Stimulated activated CD8-positive, alpha-beta memory T cell treated with anti-CD3 and anti-CD28 coated beads, Interleukin-15, amount 100 ng/mL, for 4 hours (primary cell): ENCODE measurements at places on chromosomes 7 and 10.

- no peak for DNase-seq
Measured at GRCh38 chr10:71371750-71372166, 25.0 kb upstream of the CDH23 start.

DNA sequence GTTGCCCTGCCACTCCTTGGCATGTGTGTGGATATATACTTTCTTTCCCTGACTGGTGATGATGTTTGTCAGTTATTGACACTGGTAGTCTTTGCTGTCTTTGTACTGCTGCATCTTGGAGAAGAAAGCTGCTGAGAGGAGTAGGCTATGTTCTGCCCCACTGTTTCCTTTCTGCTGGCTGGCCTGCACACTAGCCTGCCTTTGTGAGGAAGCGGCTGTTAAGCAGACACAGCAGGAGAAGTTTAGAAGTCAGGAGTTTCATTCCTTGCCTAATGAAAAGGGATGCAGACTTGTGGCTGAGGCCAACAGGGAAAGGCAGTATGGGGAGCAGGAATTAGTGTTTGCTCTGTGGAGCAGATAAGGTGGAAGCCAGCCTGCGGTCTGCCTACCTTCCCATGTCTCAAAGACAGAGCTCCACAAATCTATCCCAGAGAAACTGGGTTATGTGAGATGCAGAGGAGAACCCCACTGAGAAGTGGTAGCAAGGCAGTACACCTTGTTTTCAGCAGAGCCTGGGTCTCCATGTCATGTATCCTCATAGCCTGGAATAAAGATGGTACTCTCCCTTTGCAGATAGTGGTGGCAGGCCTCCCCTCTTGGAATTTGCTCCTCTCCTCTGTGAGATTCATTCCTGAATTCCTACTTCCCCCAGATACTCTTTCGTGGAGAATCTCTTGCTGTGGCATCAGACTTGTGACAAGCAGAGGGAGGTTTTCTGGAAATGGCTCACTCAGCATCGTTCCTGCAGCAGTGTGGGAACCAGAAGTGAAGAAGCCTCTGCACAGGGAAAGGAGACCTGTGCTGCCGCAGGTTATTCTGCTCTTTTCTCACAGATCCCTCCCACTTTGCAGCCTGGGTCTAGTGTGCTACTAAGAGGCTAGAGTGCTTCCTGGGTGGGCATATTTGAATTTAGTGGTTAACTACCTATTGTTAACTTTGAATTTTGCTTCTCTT lies 130.2 kb downstream of the LRRC4 start:
- DNase-seq = no peak

DNA sequence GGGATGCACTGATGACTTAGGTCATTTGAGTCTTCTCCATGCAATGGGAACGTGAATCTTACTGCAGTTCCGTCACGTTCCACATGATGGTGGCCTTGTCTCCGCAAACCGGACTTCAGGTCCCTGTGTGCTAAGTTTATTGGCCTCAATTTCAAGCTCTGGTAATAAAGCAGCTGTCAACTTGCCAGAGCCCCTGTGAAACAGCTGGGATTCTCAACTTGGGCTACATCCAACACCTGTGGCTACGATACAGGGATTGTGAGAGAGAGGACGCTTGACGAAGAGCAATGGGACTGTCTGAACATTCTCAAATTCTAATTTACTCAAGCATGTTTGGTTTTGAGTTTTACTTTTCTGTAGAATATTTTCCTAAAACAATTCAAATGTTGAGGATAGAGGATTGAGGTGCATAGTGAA lies 174.2 kb downstream of the PTN start:
- DNase-seq = no peak

DNA sequence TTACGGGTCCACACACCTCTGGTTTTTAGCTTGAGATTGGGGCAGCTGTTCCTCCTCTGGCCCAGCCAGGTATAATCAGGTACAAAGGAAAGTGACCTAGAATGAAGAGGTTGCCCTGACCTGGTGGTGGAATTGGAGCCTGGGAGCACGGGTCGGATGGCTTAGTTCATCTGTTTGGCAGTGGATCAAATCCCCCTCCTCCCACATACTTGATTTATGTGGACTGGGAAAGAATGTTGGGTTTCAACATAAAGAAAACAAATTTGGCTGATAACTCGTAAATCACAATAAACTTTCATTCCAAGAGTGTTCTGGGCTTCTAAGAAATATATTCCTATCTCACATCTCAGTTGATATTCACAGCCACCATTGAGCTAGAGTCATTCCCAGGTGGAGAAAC lies 186.8 kb downstream of the CUX1 start:
- DNase-seq = no peak

- no peak for DNase-seq
Measured at GRCh38 chr7:4065190-4065589, 616.9 kb upstream of the FOXK1 start.

GRCh38 chr10:44008270-44008916 lies 359.7 kb upstream of the ZNF32 start:
- no peak for DNase-seq

DNA sequence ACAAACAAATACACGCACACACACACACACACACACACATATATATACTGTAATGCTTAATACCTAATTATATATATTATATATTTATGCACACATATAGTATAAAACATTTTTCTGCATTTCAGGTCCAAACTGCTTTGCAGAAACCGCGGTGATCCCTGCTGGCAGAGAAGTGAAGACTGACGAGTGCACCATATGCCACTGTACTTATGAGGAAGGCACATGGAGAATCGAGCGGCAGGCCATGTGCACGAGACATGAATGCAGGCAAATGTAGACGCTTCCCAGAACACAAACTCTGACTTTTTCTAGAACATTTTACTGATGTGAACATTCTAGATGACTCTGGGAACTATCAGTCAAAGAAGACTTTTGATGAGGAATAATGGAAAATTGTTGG lies 138.5 kb downstream of the VWC2 start:
- no peak for DNase-seq

GRCh38 chr7:131328377-131329175 lies 900 bp downstream of the MKLN1 start:
- DNase-seq = no peak

- no peak for DNase-seq
Measured at GRCh38 chr10:114491419-114491818, 87.1 kb upstream of the AFAP1L2 start.

- DNase-seq = no peak
Measured at GRCh38 chr10:132849546-132850031, 63.6 kb upstream of the NKX6-2 start.

DNA sequence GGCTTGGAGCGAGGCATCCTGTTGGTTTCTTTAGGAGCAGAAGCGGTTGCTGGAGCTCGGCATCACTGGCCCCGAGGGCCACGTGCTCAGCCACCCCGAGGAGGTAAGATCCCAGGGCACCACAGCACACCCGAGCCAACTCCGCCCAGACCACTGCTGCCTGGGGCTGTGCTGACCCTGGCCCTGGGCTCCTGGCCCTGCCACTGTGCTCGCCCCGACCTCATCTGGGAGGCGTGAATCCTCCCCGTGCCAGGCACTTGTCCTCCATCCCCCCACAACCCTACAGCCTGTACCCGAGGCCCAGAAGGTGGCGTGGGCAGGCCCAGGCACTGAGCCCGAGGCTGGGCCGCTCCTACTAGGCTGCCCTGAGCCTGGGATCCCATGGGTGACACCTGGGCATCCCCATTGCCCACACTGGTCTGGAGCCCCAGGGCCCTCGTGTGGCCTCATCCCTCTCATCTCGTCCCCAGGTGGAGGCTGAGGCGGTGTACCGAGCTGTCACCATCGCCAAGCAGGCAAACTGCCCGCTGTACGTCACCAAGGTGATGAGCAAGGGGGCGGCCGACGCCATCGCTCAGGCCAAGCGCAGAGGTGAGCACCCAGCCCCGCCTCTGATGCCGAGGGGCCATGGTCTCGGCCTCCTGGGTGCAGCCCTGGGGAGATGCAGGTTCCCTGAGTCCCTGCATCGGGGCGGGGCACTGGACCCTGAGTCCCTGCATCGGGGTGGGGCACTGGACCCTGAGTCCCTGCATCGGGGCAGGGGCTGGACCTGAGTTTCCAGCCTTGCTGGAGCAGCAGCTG lies 11.8 kb downstream of the DPYSL4 start:
- no peak for DNase-seq

DNA sequence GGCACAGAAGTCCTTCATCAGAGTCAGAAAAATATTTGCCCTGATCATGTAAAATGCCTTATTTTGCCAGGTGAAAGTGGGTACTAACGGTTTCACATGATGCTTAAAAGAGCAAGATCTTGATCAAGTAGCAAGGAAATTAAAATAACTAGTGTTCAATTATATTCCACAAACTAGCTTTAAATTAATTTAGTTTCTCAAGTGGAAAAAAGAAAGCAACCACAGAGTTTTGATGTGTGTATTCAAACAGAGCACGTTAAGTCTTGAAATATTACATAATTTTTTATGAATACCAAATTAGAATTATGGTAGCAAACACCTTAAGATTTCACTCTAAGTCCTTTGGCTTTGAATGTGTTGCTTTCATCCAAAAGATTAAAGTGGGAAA lies 47.3 kb downstream of the PIP4K2A start:
- no peak for DNase-seq

- no peak for DNase-seq
Measured at GRCh38 chr7:141511676-141512396, 39.4 kb upstream of the AGK start.

DNA sequence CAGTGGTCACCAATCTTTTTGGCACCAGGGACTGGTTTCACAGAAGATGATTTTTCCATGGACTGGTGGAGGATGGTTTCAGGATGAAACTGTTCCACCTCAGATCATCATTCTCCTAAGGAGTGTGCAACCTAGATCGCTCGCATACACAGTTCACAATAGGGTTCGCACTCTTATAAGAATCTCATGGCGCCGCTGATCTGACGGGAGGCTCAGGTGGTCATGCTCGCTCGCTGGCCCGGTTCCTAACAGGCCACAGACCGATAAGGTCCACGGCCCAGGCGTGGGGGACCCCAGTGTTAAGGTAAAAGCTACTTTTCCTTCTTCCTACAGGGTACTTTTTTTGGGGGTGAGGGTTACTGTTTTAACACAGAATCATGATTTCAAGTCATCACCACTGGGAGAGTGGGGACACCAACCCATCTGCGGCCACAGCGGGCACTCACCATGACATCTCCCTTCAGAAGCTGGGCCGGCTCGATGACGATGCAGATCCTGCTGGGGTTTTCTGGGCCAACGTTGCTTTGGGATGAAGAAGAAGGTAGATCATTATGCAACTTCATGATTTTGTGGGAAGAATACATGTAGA lies 170.5 kb downstream of the TNS3 start:
- no peak for DNase-seq

DNA sequence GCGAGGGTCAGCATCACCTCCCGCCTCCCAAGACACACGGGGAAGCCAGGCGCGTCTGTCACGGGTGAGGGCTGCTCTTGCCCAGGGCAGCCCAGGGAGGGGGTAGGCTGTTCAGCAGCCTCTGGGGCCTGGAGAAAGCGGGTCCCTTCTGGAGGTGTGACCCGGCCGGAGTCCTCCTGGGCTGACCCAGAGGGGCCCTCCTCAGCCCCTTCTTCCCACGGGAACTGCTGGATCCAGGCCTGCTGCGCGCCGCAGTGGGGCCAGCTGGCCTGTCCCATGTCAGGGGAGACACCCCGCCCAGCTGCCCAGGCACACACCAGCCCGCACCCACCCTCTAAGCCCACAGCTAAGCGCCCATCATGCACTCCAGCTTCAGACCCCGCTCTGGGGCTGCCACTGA lies 41.8 kb downstream of the INSIG1 start:
- DNase-seq = no peak

DNA sequence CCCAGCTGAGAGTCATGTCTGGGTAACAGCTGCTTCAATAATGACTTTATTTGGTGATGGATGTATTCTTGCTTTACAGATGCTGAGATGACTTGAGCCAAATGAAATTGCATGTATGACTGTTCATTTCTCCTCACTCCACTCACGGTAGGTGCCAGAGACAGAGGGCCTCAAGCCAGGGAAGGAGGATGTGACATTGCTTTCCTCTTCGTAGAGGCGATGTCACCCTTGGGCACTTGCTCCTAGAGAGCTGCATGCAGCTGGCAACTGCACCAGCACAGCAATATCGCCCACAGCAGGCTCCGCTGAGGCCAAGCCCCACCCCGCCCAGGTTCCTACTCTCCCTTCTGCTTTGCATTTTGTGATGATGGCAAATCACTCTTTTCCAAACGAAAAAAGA lies 116.6 kb upstream of the AOAH start:
- no peak for DNase-seq

DNA sequence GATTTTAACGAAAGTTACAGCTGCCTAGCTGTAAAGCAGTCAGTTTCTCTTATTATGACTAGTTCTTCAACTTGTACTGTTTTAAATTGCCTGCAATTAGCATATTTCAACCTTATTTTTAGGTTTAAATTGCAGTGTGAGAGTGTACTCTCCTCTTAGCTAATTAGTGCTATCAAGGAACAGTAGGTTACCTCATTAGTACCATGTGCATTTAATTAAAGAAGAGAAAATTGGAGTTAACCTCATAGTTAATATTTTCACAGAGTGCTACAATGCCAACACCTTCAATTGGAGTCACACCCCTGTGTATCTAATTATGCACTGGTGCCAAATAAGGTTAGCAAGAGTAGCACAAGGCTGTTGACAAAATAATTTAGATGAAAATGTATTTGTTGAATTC lies 154.6 kb downstream of the FOXP2 start:
- DNase-seq = no peak

DNA sequence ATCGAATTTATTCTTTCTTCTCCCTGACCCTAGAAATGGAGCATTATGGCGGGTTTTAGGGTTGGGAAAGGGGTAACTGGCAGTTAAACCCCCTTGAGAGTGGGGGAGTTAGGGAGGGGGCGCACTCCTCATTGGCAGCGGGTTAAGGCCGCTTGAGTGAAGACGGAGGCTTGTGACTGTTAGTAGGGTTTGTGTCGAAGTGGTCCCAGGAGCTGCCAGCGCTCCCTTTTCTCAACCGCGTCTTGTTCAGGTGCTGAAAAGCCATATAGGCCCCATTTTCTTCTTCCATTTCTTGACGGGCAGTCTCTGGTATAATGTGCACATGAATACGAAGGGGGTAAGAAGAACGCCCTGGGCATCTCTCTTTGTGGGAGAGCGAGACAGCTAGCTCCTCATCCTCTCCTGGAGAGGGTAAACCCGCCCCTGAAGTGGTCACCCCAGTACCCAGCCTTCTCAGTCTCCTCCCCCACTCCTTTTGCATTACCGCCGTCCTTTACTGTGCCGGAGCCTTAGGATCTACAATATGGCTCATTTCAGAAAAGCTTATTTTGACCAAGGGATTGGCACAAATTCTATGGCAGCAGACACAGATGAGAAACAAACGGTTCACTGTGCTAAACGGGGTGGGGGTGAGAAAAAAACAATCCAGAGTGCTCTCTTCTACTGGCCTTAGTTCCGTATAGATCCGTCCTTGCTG lies 836 bp downstream of the KMT2E start:
- DNase-seq = no peak

- no peak for DNase-seq
Measured at GRCh38 chr10:14904316-14904732, 25.7 kb downstream of the SUV39H2 start.

- no peak for DNase-seq
Measured at GRCh38 chr10:50554995-50555568, 68.7 kb downstream of the SGMS1 start.

- DNase-seq = no peak
Measured at GRCh38 chr7:81628951-81629350, 140.9 kb downstream of the HGF start.

GRCh38 chr10:80090121-80090520 lies 11.7 kb downstream of the TMEM254 start:
- no peak for DNase-seq
